Aorta (tissue), 5 donors: ENCODE measurements at places on chromosomes 5 and 9. TPM values are rescaled to one million over a fixed set of nuclear protein-coding genes. Genes with fewer than 3 reads are reported as not detected.

DNA sequence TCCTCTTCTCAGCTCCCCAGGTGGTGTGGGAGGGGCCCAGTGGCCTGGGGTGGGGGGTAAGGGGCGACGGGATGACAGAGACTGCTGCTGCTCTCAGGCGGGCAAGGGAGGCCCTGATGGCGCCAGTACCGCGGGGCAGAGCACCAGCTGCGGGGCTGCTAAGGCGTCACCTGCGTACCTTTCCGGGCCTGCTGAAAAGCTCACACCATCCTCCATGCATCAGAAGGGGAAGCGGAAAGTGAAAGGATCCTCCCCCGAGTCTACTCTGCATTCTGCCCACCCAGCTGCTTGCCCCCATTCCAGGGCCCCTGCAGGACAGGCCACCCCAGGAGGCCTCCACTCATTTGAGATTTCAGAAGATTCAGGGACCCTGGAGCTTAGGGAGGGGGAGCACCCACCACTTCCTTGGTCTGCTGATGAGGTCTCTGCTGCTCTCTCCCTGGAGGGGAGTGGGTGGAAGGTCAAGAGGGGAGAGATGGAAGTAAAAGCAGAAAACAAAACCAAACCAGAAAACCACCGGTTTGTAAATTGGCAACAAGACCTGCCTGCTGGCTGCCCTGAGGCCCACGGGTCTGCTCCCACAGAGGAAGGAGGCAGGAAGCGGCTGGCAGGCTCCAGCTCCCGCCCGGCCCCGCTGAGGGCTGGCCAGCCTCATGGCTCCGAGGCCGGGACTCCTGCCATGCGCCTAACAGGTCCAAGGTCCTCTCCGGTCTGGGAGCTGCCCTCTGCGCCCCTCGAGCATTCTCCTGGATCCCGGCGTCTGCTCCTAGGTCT is 33.6 kb downstream of the PRRT1B start:
- DNase-seq = peak; percentile 71

DNA sequence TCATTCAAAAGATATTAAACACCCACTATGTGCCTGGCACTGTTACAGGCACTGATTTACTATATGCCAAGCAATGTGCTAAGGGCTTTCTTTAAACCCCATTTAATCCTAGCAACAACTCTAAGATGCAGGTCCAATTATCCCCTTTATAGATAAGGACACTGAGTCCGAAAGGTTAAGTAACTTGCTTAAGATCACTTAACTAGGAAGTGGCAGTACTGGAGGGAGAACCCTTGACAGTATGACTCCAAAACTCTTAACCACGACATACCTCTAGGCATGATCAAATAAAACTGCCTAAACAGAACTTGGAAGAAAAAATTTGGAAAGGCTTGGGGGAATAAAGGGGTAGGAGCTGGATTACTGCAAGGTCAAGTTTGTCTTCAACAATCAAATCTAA is 1.7 kb downstream of the RAB14 start:
- DNase-seq = no peak

GRCh38 chr5:76604838-76605237 is 18.4 kb downstream of the F2RL2 start:
- DNase-seq = no peak

GRCh38 chr5:15592728-15593127 is 92.7 kb downstream of the FBXL7 start:
- no peak for DNase-seq

- peak; percentile 89 for DNase-seq
Observed at GRCh38 chr9:88534456-88535225, at the start of gene NXNL2. Gene NXNL2 (plus strand): TSS chr9:88535178. CDS start chr9:88535435, 257 bp downstream.

Gene MARVELD2
- 0.97 TPM for total RNA-seq

Gene COL15A1
- total RNA-seq = 126 TPM

Gene ZNF474
- 0.75 TPM for total RNA-seq

Gene SPAG8
- 0.71 TPM for total RNA-seq
